NCI-H2081 treated with DMSO at 0.1 percent for 48 hours (cell line): ENCODE measurements at places on chromosomes 1 and 21.

GRCh38 chr1:164794356-164794755, 235.4 kb downstream of the PBX1 start:
- DNase-seq, result no peak

- DNase-seq, result no peak
These were observed 317.5 kb downstream of the ASTN1 start for GRCh38 chr1:176847052-176847451.

- DNase-seq, result no peak
These were observed 320.1 kb upstream of the FMN2 start for GRCh38 chr1:239771550-239771949.

DNA sequence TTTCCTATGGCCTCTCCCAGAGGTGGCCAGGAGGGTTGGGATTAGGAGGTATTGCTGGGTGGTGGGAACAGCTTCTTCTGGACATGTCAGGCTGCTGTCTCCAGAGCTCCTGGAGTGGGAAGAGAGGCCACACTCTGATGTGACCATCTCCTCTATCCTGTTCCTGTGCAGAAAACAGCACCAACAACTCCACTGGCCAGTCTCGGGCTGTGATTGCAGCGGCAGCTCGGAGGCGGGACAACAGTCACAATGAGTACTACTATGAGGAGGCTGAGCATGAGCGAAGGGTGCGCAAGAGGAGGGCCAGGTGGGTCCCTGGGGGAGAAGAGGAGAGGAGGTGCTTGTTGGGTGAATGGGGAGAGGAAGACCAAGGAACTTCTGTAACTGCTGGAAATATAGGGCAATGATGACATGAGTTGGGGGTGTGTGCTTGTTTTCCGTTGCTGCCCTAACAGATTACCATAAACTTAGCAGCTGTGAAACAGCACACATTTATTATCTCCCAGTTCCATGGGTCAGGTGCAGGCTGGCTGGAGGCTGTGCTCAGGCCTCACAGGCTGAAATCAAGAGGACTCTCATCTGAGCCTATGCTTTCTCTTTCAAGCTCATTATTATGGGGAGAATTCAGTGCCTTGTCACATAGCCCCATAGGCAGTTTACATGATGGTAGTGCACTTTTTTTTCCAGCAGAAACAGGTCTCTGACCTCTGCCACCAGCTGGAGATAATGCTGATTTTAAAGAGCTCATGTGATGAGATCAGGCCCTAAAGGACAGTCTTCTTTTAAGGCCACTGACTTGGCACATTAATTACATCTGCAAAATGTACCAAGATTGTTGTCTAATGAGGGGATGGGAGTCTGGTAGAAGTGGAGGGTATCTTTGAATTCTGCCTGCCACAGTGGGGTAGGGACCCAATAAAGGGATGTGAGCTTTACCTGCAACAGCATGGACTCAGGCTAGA, 20.8 kb downstream of the VANGL2 start:
- no peak for DNase-seq

DNA sequence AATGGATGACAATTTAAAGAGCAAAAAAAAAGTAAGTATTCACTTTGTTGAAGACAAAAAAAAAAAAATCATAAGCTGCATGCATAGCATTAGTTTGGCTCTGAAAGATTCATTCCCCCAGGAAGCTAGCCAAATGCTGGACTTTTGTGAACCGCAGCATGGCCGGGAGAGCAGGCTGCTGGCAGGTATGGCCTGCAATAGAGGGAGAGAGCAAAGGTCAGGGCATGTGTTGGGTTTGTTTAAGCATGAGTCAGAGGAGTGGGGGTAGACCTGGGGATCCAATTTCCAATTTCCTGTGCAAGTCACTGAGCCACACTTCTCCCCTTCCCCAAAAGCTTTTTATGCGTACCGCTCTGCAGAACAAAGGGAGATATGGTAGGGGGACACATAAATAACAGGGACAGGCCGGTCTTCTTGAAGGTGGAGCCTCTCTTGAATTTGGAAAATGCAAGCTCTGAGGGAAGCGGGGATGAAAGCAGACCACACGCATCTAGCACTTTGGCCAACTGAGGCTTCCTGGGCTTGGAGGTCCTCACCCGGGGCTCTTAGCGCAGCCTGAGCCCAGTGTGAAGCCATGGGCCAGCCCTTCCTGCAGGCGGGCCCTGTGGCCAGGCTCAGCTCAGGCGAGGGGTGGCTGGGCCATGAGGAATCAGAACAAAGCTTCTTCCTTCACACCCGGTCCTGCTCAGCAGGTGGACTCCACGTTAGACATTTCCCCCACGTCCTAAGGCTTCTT, 171.1 kb downstream of the TOMM20 start:
- DNase-seq, result no peak

DNA sequence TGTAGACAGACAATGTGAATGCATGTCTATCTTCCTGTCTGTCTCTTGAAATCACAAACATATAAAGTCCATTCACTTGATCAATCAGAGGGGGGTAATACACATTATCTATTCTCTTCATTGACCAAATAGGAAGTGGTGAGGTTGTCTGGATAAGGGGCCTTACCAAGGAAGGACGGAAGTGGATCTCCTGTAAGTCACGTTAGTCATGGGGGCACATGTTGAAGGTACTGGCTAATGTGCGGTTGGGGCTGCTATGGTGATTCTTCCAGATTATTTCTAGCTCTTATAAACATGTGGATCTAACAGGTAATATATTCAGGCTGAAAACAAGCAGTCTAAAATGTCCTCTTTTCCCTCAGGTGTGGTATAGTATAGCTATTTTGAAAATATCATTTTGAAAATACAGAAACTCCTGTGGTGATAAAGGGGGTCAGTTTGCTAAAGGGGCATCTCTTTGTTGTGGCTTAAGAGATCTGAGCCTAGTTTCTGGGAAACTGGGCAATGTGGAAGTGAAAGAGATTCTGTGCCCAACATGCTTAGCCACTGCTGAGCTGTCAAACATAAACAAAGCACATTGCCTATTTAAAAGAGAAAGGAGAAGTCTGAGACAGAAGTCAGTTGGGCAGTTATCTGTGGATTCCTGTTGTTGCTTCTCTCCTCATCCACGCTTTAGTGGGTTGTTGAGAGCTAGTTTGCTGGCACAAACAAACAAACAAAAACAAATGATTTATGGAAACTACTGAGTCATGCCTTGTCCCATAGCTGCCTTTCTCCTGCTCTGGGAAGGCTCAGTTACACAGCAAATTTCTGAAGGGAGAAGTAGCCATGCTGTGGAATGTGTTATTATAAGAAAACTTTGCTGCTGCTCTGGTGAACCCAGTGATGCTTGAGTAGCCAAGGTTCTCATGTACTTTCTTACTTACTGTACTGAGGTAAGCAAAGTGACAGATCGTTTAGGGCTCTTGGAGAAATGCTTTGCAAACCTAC, 166.9 kb downstream of the HLX start:
- DNase-seq, result no peak

DNA sequence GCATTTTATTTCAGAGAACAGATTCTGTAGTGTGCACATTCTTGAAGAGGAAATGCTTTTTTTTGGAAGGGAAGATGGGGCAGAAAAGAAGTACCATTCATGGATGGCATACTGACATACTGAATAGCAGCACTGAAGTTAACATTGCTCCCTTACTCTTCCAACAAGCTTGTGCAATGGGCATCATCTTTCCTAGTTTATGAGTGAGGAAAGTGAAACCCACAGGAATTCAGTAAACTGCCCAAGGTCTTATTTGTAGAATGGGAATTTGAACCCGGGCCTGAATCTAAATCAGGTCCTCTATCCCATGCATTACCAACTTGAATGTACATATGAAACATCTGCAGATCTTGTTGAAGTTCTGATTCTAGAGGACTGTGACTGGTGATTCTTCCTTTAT, 215.7 kb upstream of the FGGY start:
- no peak for DNase-seq

DNA sequence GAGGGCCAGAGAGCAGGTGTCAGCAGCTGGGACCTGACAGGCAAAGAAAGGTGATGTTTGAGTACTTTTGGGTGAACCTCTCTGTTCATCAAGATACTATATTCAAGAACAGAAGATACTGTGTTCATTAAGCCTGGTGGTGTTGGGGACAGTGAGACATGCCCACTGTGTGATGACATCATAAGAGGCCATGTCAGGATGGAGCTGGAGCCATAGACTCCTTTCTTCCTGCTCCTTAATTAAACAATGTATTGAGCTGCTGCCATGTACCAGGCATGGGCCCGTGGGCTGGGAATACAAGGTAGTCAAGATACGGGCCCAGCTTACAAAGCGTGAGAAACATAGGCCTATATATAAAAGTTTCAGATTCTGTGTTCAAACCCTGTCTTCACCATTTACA, 435.4 kb downstream of the RPS6KC1 start:
- DNase-seq, result no peak
